ENCODE measurements at places on chromosomes 1 and 21. TPM values are rescaled to one million over a fixed set of nuclear protein-coding genes. Genes with fewer than 3 reads are reported as not detected.
A peak's percentile ranks its signal among the peaks of the same experiment; 100 is the strongest.

- H3K36me3 ChIP-seq: no peaks in the 10 kb centered on the region
- H3K4me1 ChIP-seq: no peaks in the 10 kb centered on the region
- peak; percentile 53 for DNase-seq
- no peak overlapping the region for H3K27ac ChIP-seq
Measured at GRCh38 chr1:180178511-180179161, 24.0 kb downstream of the QSOX1 start.

- no peaks in the 10 kb centered on the region for H3K4me1 ChIP-seq
- no peak overlapping the region for H3K4me3 ChIP-seq
- H3K36me3 ChIP-seq: no peaks in the 10 kb centered on the region
- no peaks in the 10 kb centered on the region for H3K27me3 ChIP-seq
Measured at GRCh38 chr1:205470131-205470530, 14.3 kb upstream of the BLACAT1 start.

- no peak for DNase-seq
- peaks cover 52% of the 10 kb centered on the region for H3K4me1 ChIP-seq
- no peak overlapping the region for H3K4me3 ChIP-seq
Measured at GRCh38 chr1:76302711-76303339, 228.3 kb downstream of the ST6GALNAC3 start.

Gene LIPI
- total RNA-seq: not detected

Gene OLIG2
- not detected for total RNA-seq
